NCI-H1092 (cell line): ENCODE measurements at places on chromosomes 6 and 20.
A peak's percentile ranks its signal among the peaks of the same experiment; 100 is the strongest.

DNA sequence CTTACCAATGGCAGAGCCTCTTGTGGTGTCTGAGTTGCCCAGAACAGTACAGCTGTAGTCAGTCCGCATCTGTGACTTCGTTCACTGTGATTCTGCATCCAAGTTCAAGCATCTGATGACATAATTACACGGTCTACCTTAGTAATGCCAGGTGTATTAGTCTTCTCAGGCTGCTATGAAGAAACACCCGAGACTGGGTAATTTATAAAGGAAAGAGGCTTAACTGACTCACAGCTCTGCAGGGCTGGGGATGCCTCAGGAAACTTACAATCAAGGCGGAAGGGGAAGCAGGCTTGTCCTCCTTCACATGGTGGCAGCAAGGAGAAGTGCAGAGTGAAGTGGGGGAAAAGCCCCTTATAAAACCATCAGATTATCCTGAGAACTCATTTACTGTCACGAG, 163.9 kb upstream of the SULF2 start:
- DNase-seq = no peak

DNA sequence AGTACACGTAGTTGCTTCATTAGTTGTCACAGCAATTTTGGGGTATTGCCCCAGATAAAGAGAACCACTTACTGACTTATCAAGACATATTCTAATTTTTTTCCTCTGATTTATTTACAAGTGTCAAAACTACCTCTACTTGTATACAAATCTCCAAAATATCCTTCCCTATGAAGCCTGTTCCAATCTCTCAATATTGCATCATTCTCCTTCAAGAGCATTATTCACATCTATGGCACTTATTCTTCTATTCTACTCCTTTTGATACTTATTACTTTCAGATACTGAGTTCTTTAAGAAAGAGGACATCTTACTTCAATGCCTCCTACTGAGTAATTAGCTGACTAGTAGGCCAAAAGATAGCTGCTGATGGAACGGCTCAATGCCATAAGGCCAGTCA, 105.2 kb downstream of the SMLR1 start:
- DNase-seq = no peak

DNA sequence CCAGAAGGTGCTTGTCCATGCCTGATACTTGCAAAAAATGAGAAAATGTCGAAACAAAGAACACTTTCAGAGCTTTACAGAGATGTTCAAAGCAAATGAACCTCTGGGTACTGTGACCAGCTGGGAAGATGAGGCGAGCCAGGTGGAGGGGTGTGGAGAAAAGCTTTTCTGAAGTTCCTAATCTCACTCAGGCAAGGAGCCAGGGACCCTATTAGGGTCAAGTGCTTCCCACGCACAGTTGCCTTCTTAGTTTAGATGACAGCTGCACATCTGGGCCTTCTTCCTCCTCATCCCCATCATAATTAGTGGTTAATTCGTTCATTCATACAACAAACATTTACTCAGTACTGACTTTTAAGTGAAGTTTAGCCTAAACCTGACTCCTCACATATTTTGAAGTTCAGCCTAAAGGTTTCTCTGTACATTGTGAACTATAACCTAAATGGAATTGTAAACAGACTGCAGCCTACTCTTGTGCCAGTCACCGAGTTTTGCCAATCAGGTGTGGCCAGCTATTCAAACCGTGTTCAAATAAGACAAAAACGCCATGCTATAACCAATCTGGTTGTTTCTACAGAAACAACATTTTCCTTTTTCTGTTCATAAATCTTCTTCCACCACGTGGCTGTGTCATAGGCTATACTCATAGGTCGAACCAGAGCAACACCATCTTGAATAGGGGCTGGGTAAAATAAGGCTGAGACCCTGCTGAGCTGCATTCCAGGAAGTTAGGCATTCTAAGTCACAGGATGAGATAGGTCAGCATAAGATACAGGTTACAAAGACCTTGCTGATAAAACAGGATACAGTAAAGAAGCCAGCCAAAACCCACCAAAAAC, 19.3 kb upstream of the AHCY start:
- peak; percentile 31 for DNase-seq

GRCh38 chr6:162591517-162591916, 136.0 kb downstream of the PRKN start:
- DNase-seq = no peak

DNA sequence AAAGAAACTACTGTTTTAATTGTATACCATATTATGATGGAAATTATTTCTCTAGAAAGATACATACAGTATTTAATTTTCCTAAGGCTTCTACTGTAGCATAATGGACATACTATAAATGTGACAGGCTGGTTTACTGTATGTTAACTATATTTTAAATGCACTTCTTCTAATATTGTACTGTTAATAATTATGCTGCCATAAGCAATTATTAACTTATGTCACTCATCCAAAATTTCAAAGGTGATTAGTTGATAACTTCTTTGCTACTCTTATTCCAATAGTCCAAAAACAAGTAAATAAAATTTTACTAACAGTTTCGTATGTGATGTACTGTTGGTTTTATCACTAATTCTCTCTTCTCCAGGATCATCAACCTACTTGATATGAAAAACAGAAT, 28.1 kb downstream of the HIVEP2 start:
- no peak for DNase-seq

DNA sequence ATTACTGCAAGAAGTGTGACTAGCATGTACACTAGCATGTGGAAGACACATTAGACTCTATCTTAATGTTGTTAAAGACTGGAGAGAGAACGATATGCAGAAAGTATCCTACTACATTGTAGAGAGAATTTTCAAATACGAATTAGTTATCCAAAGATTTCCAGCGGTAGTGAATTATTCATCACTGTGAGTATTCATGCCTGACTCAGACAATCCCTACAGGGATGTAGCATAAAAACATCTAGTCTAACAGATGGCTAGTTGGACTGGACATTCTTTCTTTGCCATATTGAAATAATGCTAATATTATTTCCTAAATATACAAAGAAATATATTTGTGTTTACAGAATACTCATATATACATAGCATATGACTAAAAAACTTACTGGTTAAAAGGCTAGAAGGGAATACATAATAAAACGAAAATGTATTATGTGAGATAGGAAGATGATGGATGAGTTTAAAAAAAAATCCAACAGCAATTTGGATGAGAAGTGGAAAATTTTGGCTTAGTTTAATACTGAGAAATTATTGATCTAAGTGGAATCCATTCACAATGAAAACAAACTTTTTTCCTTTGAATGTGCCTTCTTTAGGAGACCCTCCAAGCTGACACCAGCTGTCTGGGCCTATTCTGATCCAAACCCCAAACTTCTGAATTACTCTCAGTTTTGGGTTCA, 580.7 kb downstream of the RFPL4B start:
- DNase-seq = no peak

DNA sequence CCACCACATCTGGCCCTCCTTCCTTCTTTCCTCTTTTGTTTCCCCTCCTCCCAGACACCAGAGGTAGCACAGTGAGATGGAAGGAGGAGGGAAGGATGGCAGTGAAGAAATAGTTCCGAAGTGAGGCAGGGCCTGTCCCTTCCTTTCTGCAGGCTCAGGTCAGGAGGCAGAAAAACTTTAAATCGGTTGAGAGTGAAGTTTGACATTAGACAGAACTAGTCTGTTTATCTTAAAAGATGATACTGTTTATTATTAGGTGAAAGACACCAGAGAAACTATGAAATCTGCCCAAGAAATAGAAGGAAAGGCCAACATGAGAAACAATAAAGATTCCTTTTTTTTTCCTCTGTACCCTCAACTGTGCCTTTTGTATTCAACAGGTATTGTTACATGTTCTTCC, 670.3 kb downstream of the UTRN start:
- DNase-seq = no peak

- no peak for DNase-seq
Measured at GRCh38 chr6:146896062-146896813, 297.5 kb downstream of the ADGB start.

GRCh38 chr6:13496513-13497190, 9.3 kb upstream of the GFOD1 start:
- no peak for DNase-seq

- DNase-seq = no peak
Measured at GRCh38 chr6:149208134-149208601, 109.3 kb upstream of the TAB2 start.

GRCh38 chr6:42138630-42139619, 3.5 kb downstream of the C6orf132 start:
- no peak for DNase-seq

GRCh38 chr6:136532030-136532429, 18.2 kb downstream of the MAP7 start:
- no peak for DNase-seq

DNA sequence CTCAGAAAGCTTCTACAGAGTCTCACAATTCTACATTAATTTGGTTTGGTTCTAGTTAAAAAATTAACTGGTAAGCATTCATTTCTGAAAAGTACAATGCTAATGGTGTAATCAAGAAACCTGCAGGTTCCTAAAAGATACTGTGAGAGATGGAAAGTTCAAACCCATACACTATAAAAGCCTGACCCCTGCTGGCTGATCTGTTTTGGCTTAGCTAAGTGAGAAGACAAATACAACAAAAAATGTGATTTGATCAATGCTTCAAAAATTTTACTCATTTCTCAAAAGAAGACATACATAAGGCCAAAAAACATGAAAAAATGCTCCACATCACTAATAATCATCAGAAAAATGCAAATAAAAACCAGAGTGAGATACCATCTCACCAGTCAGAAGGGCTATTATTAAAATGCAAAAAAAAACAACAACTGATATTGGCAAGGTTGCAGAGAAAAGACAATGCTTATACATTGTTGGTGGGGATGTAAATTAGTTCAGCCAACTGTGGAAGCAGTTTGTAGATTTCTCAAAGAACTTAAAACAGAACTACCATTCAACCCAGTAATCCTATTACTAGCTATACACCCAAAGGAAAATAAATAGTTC, 102.8 kb downstream of the MOXD1 start:
- DNase-seq = no peak

- no peak for DNase-seq
Measured at GRCh38 chr6:99802396-99803031, 191.5 kb downstream of the MCHR2 start.

DNA sequence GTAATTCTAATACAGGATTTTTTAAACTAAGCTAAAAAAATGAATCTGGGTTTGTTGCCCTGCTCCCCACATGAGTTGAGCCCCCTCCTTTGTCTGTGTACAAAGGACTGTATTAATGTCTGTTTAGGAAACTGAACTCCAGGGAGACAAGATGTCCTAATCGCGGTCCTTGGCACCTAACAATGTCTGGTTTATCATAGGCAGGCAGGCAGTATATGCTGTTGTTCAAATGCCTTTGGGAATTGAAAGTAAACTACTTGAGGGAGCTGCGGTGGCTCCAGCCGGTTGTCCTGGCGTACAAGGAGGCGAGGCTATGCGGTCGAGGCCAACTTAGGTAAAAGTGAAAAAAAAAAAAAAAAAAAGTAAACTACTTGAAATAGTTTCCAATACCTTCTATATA, 98.5 kb downstream of the TULP4 start:
- no peak for DNase-seq

DNA sequence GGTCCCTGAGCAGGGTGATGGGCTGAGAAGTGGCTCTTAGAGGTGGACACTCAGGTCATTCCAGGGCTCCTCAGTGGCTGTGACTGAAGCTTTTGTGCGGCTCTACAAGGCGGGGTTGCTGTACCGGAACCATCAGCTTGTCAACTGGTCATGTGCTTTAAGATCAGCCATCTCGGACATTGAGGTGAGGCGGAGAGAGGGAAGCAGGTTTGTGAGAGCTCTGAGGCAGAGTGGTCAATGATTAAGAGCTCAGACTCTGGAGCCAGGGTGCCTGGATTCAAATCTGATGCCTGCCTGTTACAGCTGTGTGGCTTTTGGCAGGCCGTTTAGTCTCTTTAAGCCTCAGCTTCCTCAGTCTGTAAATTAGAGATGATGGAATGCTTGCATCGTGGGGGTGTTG, 3.0 kb downstream of the VARS2 start:
- no peak for DNase-seq

DNA sequence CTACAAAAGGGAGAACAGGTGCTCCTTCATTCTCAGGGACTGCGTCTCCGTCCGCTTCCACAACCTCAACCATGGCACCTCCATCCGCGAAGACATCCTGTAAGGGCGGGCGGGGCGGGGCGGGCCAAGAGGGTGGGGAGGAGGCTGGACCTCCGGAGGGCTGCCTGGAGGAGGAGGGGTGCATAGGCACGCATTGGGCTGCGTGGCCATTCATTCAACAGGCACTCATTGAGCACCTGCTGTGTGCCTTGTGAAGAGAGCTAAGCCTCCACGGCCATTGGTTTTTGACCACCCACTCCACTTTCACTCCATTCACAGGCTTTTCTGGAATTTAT, 435 bp downstream of the ZSWIM3 start:
- no peak for DNase-seq

DNA sequence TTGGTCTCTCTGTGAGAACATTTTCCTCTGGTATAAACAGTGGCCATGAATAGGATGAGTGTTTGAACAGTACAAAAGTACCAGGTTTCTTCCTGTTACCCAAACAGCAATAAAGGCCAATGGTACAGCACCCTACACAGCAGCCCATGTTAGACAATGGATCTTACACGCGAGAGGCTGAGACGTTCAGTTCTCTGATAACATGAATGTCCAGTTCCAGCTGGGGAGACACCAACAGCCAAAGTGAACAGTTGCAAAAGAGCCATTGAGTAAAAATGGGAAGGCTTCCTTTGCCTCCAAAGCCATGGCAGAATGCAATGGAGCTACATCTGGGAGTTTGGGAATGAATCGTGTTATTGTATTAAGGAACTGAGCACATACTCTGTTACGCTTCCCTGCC, 246.8 kb upstream of the SGK1 start:
- DNase-seq = peak; percentile 66

- peak; percentile 80 for DNase-seq
Measured at GRCh38 chr6:170134031-170134470, 156.8 kb downstream of the DLL1 start.

- no peak for DNase-seq
Measured at GRCh38 chr6:78340755-78341154, 526.6 kb upstream of the IRAK1BP1 start.

- no peak for DNase-seq
Measured at GRCh38 chr20:57325632-57326356, 3.8 kb upstream of the SPO11 start.

DNA sequence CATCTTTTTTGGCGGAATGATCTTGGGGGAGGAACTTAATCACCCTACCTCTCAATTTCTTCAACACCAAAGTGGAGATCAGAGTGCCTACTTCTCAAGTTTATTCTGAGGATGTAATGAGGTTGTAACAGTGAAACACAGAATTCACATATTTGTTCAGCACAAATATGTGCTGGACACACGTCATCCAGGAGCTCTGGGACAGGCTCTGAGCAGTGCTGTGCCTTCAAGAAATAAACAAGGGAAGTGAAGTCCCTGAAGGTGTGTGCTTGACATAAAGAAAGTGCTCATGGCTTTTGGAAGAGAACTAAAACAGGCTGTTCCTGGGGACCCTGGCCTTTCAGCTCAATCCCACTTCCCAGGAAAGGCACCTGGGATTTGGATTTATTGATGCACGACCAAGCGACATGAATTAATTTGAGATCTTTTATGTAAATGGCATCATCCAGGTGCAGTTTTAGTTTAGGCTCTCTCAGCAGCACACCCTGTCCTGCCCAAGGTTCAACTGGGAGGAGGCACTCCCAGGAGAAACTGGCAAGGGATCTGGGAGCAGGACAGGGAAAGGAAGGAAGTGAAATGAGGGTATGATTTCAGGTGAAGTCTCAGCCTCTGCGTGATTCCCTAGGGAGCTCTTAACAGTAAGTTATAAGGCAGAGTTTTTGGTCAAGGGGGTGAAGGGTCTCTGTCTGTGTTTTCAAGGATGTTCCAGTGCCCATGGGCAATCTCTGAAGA, 211.0 kb downstream of the FOXA2 start:
- DNase-seq = no peak

- DNase-seq = no peak
Measured at GRCh38 chr6:29494131-29494530, 6.4 kb upstream of the MAS1L start.

- no peak for DNase-seq
Measured at GRCh38 chr20:53706008-53706465, 112.4 kb upstream of the ZNF217 start.
